Stimulated activated CD8-positive, alpha-beta memory T cell treated with anti-CD3 and anti-CD28 coated beads, Interleukin-4, amount 100 ng/mL, for 4 hours (primary cell): ENCODE measurements at places on chromosomes 13 and 19.
A peak's percentile ranks its signal among the peaks of the same experiment; 100 is the strongest.

GRCh38 chr13:112854321-112854720, 114.7 kb upstream of the MCF2L start:
- no peak for DNase-seq

DNA sequence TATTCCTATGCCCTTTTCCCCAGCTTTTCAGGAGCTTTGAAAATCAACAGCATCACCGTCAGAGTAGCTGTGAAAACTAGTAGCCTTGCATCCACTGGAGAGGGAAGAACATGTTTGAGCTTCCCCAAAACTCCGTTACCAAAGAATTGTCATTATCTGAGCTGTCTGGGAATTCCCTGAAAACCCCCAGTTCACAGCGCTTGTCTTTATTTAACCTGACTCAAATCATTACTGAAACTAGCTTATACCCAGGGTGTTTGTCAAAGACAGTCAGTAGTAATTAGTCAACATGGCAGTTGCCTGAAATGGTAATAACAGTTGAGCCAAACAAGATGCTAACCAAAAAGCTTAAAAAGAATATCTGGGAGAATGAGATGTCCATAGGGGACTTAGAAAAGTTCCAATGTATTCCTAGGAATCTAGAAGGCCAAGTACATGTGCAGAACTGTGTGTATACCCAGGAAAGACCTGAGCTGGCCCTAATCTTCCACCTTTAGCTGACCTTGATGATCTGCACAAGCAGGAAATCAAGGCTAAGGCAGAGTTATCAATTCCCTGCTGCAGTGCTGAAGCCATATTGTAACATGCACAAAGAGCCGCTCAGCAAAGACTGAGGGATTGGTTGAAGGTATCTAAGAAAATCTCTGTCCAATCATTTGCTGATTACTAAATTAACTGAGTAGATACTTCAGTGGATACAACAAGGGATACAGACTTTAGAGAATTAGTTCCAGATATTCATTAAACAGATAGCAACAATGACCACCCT, 130.8 kb downstream of the KL start:
- DNase-seq, result no peak

- no peak for DNase-seq
These were observed 36.8 kb downstream of the GPR42 start for GRCh38 chr19:35407619-35408018.

DNA sequence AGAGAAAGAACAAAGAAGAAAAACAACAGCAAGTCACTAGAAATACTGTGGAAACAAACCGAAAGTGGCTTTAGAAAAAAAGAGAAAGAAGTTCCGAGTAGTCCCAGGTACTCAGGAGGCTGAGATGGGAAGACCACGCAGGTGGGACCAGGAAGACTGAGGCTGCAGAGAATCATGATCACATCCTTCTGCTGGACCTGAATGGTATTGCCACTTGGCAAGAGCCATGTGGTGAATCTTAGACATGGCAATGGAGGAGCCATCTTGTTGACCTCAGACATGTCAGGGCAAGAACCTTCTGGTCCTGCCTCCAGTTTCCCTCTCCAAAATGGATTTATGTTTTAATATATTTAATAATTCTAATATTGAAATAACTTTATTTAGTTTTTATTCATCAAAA, 37.4 kb upstream of the ZNF724 start:
- no peak for DNase-seq

DNA sequence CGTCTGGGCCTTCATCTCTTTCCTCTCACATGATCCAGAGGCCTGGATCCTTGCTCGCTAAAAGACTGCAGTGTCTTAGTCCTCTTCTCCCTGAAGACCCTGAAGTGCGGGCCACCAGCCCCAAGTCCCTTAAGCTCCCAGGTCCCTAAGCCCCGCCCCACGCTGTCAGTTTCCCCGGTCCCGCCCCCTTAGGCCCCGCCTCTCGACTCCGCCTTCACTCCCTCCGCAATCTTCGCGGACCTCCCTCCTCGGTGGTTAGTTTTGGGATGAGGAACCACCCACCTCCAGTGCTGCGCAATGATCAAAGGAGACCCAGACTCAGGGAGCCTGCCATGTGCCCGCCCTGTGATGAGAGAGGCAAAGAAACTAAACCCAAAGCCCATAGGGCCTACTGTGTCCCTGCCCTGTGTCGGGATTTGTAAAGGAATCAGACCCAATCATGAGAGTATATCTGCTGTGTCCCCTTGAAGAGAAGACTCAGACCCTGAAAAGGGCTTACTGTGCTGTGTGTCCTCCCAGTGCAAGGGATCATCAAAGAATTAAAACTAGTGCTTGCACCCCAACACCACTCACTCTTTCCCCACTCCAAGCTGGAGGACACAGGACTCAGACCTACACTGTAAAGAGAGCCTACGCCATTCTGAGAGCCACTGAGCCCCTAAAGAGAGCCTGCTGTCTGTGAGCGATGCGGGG, 3.0 kb upstream of the COX6B1 start:
- DNase-seq, result peak; percentile 51

DNA sequence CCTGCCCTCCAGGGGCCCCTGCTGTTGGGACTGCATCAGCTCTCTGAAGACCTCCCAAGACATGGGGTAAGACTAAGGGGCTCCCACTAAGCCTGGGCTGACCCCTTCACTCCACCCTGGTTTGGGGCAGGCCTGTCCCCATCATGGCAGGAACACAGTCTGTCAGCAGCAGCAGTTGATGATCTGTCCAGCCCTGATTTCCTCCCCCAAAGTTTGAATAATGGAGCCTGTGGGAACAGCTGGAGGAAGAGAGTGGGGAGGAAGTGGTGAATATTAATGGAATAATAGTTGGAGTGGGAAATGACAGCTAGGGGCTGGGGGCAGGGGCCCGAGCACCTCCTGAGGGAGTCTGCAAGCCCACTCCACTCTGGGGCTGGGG, 1.3 kb upstream of the B3GNT8 start:
- DNase-seq, result no peak

DNA sequence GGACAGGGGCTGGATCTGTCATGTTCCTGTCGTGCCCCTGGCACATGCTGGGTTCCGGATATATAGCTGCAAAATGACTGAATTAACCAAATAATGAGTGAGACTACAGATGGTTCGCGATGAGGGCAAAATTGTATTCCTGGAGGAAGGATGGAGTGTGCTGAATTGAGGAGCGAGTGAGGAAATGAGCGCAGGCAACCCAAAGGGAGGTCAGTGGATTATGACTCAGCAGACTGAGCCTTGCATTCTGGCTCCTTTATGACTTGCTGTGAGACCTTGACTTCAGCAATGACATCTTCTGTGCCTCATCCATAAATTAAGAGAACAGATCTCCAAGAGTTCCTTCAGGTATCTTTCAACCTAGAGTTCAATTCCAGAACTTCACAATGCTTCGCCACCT, 115.0 kb upstream of the CLDN10 start:
- DNase-seq, result no peak
